ENCODE measurements at places on chromosomes 3 and 15.

- DNase-seq = no peak
These were observed 9.8 kb upstream of the SLC9C1 start for GRCh38 chr3:112303764-112304325.

GRCh38 chr3:32551087-32551486, 19.6 kb downstream of the DYNC1LI1 start:
- DNase-seq = no peak

DNA sequence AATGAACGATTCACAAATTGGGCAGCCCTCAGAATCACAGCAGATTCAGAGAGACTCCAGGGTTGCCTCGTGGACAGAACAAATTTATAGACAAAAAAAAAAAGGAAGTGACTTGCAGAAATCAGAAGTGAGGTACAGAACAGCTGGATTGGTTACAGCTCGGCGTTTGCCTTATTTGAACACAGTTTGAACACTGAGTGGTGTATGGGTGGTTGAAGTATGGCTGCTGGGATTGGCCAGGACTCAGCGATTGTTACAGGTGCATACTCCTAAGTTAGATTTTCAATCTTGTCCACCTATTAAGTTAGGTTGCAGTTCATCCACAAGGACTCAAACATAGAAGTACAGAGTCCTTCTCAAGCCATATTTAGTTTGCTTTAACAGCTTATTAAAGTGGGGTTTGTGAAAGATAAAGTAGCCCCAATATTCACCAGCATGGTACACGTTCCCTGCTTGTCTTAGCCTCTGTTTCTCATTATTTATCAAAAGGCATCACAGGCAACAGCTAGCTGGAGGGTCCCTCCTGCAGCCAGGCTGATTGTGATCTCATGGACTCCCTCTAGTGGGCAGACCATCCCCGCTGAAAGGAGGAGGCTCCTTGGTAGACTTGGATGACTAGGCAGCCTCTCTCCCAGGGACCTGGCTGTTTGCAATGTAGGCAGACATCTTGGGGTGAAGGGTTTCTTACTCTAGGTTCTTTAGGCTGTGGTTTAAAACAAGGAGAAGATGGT, 17.6 kb upstream of the ALDH1L1 start:
- DNase-seq = no peak

DNA sequence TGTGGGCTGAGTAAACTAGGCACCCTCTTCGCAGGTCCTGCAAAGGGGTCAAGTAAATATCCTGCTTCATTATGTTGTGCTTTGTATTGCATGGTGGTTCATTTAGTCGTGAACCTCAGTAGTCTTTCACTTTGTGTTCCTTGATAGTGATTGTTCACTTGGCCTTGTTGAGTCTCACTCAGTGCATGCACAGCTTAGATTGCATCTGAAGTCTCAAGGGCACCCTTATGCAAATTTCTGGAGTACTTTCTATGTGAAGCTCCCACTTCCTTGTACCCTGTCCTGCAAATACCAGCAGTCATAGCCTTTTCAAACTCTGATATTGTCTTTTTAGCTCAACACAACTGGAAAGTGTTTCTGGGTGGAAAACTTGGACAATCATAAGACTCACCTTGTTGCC, 519.2 kb downstream of the NAALADL2 start:
- no peak for DNase-seq

DNA sequence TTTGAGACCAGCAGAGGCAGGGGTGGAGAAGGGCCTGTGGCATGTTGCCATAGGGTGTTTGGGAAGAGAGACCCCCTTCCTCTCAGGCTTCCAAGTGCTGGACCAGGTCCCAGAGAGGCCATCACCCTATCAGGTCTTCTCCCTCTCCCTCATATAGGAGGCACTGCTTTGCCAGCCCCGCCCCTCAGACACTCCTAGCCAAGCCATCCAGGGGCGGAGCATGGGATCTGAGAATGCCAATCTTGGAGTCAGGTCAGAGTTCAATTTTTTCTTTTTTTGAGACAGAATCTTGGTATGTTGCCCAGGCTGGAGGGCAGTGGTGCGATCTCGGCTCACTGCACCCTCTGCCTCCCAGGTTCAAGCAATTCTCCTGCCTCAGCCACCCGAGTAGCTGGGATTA, 32.7 kb downstream of the CRABP1 start:
- DNase-seq = no peak

DNA sequence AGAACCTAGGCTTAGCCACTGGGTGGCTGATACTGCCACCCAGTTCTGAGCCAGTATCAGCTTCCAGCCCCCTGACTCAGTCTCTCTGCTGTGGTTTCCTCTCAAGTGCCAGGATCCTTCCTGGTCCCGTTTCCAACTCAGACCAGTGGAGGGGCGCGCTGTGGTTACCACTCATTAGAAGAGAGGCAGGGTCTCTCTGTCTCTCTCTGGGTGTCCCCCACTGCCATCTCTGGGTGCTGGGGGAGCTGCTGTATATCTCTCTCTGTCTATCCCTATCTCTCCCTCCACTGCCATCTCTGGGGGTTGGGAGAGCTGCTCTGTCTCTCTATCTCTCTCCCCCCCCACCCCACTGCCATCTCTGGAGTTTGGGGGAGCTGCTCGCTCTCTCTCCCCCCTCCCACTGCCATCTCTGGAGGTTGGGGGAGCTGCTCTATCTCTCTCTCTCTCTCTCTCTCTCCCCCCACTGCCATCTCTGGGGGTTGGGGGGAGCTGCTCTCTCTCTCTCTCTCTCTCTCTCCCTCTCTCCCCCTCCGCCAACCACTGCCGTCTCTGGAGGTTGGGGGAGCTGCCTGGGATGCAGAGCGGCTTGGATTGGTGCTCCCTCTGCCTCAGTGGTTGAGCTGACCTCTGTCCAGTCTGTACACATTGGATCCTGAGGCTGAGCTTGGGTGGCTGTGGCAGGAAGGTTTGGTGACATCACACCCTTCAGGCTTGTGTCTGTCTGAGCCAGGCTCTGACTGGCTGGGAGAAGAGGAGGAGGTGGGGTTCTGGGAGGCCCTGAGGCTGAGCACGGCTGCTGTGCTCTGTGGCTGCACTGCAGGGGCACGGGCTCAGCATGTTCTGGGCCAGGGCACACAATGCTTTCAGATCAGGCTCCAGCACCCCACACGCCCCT, 98.9 kb downstream of the APBA2 start:
- DNase-seq = peak; percentile 29

GRCh38 chr3:172446198-172446597, 2.1 kb downstream of the GHSR start:
- DNase-seq = no peak

GRCh38 chr3:56361731-56362130, 106.5 kb downstream of the ERC2 start:
- DNase-seq = no peak

GRCh38 chr3:5319454-5319853, 131.9 kb downstream of the EDEM1 start:
- DNase-seq = no peak

GRCh38 chr3:9225268-9225667, 24.2 kb downstream of the SRGAP3 start:
- no peak for DNase-seq

DNA sequence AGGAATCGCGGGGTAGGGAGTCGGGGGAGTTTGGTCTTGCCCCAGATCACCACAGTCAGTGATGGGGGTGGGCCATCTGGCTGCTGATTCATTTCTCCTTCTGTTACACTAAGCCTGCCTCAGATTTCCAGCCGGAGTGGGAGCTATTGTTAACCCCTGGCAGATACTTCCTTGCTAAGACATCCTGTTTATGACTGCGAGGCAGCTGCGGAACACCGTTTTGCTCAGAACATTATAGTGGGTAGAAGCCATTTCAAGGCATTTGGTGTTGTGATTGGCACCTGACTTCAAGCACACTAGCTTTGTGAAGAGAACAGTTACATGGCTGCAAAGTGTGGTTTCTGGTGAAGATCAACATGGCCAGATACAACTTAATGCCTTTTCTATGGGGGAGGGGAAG, 73.8 kb downstream of the FLNB start:
- no peak for DNase-seq

GRCh38 chr3:178367817-178368617, 168.2 kb upstream of the KCNMB2 start:
- no peak for DNase-seq

- DNase-seq = no peak
These were observed 4.3 kb downstream of the MECOM start for GRCh38 chr3:169659096-169659819.

- no peak for DNase-seq
These were observed 8.0 kb upstream of the RAD54L2 start for GRCh38 chr3:51530485-51530884.

- no peak for DNase-seq
These were observed 13.9 kb upstream of the FEZF2 start for GRCh38 chr3:62387251-62387650.

DNA sequence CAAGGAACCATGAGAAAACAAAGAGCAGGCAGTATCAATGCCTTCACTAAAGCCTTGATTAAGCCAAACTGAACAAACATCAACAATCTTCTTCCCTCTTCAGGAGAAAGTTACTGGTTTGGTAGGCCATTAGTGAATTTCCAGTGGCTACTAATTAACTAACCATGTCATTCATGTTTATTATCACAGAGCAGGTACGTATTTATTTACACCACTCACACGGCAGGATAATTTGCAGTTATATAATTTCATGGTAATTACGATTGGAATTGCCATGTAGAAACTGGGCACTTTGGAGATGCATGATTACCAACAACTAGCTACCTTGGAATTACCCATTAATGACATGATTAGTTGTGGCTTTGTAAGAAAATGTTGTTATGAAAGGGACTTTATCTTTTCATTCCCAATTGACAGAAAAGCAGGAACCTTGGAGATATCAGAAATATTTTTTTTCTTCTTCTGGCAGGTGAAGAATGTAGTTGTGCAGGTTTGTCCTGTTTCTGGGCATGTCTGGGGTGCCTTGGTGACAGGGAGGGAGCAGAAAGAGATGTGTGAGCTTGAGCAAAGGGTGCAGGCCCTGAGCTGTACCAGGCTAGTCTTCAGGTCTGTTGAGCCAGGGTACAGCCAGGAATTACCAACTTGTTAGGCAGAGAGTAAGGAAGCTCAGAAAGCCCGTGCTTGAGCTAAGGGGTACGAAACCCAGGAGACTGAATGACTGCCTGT, 310.7 kb downstream of the RORA start:
- DNase-seq = no peak

DNA sequence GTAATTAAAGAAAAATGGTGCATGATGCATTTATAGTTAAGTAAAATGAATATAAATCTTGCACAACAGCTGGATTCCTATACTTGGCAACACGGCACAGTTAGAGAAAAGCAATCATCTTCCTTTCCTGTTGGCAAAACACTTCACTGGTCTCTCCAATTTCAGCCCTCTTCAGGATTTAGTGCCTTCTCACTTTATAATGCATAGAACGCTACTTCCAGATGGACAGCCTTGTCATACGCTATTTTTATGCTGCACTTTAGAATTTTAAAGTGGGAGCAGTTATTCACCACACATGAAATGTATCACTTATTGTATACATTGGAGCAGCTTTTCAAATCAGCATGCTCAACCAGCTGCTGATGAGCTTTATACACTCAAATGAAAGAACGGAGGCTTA, 194.4 kb upstream of the GBE1 start:
- no peak for DNase-seq

DNA sequence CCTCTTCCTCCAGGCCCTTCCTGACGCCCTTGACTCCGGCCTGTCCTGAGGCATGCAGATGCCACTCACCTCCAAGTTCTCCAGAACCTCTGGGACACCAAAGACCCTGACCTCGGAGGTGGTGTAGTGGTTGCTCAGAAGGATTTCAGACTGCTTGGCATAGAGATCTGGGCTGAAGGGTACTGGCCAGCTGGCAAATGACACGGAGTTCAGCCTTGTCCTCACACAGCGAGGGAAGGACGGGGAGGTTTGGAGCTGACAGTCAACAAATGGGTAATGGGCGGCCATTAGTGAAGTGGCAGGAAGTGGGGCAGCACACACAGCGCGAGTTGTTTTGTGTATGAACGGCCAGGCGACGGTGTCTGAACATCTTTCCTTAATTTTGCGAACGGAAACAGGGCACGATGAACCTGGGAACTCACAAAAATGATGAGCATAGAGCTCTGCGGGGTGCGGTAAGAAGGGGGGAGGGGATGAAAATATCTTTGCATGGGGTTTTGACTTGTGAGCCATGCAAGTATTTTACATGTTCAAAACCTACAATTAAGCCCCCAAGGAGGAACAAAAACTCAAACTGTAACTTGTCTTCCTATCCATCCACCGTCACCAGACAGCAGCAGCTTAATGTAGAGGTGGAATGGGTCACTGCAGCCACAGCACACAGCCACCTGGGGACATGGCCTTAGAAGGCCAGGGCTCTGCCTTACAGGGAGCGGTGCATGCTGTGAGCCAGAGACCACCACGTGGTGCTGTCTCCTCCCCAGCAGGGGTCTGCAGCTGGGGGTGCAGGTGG, 43.6 kb upstream of the RPL32 start:
- DNase-seq = no peak

GRCh38 chr3:131608296-131608695, 105.5 kb upstream of the MRPL3 start:
- DNase-seq = no peak

DNA sequence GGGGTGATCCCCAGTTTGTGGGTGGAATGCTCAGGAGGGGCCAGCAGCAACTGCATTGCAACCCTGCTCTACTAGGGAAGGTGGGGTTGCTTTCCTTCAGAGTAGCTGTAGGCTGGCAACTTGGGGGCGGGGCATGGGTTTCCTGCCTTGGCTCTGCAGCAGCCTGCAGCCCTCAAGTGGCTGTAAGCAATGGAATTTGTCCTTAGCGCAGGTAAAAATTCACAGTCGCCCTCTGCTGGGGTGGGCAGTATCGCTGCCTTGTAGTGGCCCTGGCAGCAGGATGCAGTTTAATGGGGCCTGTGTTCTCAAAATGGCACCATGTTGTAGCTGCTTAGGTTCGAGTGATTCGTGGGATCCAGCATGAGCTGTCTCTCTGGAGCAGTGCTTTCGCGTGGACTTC, 29.8 kb downstream of the STT3B start:
- DNase-seq = peak; percentile 22

- DNase-seq = no peak
These were observed 48.2 kb upstream of the SLC41A3 start for GRCh38 chr3:126131881-126132750.

- no peak for DNase-seq
These were observed 28.0 kb upstream of the DCUN1D1 start for GRCh38 chr3:183008303-183008702.

- DNase-seq = no peak
These were observed 50.8 kb downstream of the CLDN18 start for GRCh38 chr3:138060792-138061191.

DNA sequence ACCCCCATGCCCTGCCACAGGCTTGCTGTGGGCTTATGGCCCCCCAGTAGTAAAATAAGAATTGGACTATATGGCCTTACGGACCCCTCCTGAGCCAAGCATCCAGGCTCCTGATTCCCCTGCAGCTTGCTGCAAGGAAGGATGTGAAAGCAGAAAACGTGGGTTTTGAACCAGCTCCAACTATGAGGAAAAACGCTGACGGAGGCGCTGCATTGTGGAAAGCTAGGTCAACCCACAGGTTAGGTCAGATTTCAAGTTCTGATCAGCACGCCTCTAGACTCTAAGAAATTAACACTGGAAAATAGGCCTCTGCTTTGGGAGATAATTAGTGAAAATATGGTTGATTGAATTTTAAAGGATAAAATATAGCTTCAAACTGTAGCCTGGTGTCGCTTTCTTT, 195.4 kb upstream of the HES1 start:
- no peak for DNase-seq
